ENCODE measurements at places on chromosomes 7 and 10.

- no peak for DNase-seq
These were observed 29.0 kb upstream of the MGMT start for GRCh38 chr10:129438024-129438423.

DNA sequence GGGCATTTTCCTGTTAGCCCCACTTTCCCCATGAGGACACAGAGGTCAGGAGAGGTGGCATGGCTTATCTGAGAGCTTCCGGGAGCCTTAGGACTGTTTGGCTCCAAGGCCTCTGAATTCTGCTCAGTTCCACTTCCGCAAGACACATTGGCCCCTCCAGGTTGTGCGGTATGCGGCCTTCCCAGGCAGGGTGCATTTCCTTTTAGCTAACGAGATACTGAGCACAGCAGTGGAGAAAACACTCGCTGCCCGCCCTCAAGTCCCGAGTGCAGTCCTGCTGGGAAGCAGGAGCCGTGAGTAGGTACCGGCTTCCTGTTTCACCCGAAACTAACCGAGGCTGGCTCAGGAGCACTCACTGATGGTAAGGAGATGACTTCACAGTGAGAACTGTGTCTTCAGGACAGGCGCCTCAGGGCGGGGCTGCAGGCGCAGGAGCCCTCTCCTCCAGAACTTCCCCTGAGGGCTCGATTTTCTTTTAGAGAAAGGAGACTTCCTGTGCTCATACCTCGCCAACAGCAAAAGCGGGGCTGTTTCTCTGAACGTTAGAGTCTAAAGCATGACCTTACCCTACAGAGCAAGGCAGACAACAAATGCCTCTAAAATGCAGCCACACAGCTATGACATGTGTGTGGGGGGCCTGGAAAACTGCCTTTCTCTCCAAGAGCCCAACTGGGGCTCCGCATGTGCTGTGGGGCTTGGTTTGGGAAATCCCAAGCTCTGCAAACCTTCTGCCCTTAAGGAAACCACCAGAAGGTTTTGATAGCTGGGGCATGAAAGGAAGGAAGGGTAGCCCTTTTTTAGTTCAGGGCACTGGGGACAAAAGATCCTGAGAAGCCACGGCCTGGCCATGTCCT is 25.9 kb downstream of the RGS10 start:
- no peak for DNase-seq

GRCh38 chr10:52756966-52757365 is 15.6 kb downstream of the MBL2 start:
- no peak for DNase-seq

GRCh38 chr7:132049462-132050304 is 493.3 kb upstream of the PODXL start:
- DNase-seq: peak; percentile 6

DNA sequence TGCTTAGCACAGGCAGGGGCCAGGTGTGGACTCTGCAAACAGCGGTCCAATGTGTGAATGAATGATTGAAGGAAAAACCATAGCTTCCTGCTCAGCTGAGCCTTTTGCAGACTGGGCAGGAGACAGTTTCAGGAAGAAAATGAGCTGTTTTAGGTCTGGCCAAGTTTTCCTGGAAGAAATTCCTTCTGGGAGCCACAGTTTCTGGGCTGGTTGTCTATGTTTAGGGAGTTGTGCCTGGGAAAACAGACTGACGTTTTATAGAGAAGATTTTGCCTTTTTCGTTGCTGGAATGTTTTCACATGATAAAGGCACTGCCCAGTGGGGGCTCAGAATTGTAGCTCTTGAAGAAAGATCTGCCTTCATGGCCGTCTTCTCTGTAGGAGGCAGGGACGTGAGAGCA is 255.1 kb downstream of the CCSER2 start:
- no peak for DNase-seq

DNA sequence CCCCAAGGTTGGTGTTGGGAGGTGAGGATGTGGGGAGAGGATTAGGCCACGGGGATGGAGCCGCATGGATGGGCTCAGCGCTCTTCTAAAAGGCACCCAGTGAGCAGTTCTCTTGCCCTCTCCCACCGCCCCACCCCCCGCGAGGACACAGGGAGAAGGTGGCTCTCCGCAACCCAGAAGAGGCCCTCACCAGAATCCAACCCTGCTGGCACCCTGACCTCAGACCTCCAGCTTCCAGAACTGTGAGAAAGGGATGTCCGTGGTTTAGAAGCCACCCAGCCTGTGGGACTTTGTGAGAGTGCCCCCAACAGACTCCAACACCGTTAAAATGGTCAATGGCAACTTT is 242.8 kb upstream of the PPP2R2D start:
- no peak for DNase-seq

DNA sequence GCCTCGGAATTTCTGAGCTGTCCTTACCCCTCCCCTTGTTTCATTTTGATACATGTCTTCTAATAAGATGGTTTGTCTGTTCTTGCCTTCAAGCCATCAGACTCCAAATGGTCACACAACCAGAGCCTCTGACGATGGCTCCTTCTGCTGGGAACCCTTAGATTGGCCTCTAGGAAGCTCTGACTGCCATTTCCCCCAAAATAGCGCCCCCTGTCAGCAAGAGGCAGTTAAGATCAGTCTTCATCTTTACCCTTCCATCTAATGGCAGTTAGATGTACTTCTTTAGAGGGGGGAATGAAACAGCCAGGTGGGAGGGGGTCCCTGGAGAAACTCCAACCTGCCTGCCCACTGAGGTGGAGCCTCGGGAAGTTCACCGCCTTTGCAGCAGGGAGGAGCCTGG is 85.8 kb upstream of the GPR22 start:
- DNase-seq: no peak

DNA sequence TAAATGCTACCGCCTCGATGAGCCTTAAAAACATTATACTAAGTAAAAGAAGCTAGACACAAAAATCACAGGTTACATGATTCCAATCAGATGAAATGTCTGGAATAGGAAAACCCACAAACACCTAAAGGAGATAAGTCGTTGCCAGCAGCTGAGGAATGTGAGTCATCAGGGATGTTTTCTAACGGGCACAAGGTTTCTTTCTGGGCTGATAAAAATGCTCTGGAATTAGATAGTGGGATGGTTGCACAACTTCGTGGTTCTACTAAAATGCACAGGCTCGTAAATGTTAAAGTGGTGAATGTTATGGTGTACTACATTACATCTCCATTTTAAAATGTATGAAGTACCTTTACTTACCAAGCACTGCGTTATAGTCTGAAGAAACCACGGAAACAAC is 9.7 kb downstream of the ABLIM1 start:
- DNase-seq: peak; percentile 69

DNA sequence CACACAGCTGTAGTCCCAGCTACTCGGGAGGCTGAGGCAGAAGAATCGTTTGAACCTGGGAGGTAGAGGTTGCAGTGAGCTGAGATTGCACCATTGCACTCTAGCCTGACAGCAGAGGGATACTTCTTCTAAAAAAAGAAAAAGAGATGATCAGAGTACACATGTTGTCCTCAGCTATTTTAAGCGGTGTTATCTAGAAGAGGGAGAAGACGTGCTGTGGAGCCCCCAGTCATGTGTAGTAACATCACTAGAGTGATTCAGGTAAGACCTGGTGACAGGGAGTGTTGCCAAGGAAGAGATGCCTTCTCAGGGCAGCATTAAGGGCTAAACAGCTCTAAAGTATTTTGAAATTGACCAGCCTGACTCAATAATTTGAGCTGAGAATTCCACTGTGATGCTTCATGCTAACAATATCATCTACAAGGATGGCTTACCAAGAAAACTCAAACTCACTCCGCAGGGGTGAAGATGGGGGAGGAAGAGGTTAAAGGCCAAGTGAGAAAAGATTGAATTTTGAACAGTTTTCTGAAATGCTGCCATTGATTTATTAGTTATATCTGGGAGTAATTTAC is 97.4 kb downstream of the KLF6 start:
- peak; percentile 30 for DNase-seq

DNA sequence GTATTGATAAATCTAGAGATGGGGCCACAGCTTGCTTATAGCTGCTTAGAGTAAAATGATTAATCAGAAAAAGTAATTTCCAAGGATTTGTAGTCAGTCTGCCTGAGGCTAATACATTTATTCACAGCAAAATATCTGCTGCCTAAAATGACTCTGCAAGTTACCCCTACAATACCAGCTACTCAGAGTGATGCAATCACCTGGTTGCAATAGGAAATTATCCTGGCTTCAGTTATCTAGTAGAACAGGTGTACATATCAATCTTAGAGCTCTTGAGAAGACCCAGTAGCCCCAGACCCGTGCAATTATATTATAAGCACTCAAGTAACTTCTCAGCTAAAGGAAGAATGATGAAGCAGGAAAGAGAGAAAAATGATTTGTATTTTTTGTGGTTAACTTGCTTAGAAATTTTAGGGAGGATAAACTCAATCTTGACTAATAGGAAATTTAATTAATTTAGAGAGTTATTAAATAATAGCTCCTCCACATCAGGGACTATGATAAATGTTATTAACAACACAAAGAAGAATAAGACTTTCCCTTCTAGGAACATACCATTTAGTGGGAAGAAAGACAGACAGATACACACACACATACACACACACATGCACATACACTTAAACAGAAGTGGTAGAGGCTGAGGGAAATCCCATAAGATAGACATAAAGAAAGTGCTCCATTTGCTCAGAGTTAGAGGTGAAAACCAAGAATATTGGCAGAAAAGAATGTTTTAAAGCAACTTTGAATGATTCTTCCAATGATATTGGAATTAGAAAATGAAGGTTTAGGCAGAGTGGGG is 140.4 kb upstream of the PRSS1 start:
- DNase-seq: no peak

DNA sequence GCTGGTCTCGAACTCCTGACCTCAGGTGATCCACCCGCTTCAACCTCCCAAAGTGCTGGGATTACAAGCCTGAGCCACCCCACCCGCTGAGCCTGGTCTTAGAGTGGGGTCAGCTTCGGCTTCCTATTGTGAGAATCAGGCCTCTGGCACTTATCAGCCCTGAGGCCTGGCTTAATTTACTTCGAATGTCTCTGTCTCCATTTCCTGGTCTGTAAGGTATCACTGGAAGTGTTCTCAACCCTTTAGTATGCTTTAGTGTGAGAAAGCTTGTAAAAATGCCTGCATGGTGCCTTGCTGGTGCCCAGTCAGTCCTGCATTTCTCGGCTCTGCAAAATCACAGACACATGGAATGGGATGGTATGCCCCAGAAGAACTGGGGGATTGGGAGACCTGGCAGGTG is 671.4 kb upstream of the GALNT17 start:
- no peak for DNase-seq

- DNase-seq: no peak
These were observed 47.8 kb upstream of the JAZF1 start for GRCh38 chr7:28228396-28228795.

DNA sequence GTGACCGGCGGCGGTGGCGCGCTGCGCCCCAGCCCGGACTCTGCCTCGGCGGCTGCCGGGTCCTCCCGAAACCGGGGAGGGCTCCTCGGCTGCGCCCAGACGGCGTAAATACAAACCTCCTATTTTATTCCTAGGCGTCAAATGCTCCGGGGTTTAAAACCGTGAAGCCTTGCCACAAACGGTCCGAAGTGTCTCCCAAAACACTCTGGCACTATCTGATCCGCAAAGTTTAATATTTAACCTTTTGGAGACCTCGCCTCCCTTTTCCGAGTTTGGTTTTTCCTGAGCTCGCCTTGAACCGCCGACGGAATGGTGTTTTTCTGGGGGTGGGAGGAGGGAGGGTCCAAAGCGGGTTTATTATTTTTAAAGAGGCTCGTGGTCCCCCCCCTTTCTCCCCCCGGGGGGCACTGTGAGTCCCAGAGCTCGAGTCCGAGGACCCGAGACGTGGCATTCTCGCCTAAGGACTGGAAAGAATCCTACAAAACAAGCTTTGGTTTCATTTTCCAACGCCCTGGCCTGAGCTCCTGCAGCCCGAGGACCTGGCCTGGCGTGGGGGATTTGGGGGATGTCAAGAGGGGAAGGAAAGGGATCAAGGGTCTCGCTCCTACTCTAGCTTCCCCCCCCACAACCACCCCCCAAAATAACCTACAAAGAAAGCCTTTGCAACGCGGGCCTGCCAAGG is 1.8 kb downstream of the TNRC18 start:
- peak; percentile 67 for DNase-seq

GRCh38 chr7:70680743-70681468 is 451.0 kb upstream of the GALNT17 start:
- DNase-seq: peak; percentile 58

GRCh38 chr10:93566435-93567276 is at the start of gene FFAR4:
Gene FFAR4 (plus strand): TSS chr10:93566665. CDS start chr10:93566721, 56 bp downstream.
- no peak for DNase-seq

DNA sequence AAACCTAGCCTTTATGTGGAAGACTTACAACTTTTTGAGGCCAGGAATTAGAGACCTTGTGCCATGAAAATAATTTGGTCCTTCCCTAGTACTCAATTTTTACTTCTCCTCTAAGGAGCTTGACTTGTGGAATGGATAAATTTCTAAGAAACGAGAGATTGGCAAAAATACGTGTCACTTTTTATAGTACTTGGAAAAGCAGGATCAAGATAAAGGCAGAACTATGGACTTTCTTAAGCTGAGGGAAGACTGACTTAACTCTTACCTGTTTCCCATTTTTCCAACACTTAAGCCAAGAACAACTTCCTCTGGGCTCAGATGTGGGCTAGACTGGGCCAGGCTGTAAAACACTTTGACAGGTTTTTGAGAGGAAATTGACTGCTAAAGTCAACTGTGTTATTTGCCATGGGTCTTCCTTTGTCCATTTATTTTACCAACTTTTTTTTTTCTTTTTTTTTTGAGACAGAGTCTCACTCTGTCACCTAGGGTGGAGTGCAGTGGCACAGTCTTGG is 2.0 kb upstream of the WBP1L start:
- no peak for DNase-seq

DNA sequence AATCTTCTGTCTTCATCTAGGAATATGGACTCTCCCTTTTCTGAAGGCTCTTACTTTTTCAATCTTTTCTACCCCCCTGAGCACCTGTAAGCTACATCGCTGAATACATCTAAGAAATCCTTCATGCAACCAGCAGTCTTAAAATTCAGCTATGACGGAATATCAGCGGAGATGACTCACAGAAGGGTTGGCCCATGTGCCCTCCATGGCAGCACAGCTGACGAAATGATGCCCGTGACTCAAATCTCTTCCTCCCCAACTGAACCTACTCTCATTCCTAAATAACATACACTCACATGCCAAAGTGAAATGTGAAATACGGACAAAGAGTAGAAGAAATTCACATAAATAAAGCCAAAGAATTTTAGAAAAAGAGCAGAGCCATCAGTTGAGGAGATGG is 30.3 kb upstream of the NCAPG2 start:
- DNase-seq: peak; percentile 9

GRCh38 chr7:157195868-157196267 is 57.1 kb downstream of the UBE3C start:
- no peak for DNase-seq

Measured in AG10803 (cell line).